ENCODE measurements at places on chromosomes 2 and 18.
A peak's percentile ranks its signal among the peaks of the same experiment; 100 is the strongest.

- H3K36me3 ChIP-seq = no peaks in the 10 kb centered on the region
- DNase-seq = no peak
- no peaks in the 10 kb centered on the region for H3K4me1 ChIP-seq
- H3K4me3 ChIP-seq = no peak overlapping the region
Measured at GRCh38 chr18:61530681-61531080, 197.5 kb downstream of the CDH20 start.

GRCh38 chr2:127572841-127573240 is 37.4 kb downstream of the MYO7B start:
- no peaks in the 10 kb centered on the region for H3K27me3 ChIP-seq
- peaks cover 25% of the 10 kb centered on the region for H3K4me1 ChIP-seq
- H3K36me3 ChIP-seq = no peaks in the 10 kb centered on the region
- DNase-seq = no peak
- no peak overlapping the region for H3K4me3 ChIP-seq

- no peak overlapping the region for H3K4me3 ChIP-seq
- DNase-seq = no peak
- no peaks in the 10 kb centered on the region for H3K27me3 ChIP-seq
- H3K36me3 ChIP-seq = no peaks in the 10 kb centered on the region
- H3K4me1 ChIP-seq = no peaks in the 10 kb centered on the region
- H3K27ac ChIP-seq = no peak overlapping the region
Measured at GRCh38 chr2:95357717-95358280, 44.7 kb upstream of the FAHD2A start.

DNA sequence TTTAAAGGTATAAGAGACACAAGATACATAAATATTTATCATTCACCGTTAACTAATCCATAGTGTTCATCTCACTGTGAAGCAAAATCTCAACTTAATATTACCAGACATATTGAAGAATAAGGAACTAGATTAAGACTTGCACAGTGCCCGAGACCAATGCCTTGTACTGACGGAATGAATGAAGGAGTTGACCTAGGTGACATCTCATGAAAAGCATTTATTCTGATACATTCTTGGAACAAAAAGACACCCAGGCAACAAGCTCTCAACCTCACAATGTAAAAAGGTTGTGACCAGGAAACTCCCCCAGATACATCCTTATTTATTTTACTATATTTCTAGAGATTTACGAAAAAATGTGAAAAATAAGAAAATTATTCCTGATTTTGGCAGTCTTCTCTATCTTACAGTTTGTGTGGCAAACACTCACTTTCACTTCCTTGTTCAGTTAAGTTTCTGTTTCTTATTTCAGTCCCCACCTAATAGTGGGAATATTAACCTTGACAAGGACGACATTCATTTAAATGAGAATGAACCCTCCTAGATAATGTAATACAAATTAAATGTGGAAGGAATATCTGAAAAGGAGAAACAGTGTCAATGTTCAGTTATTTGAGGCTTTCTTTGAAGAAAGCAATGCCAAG is 28.4 kb downstream of the M1AP start:
- no peaks in the 10 kb centered on the region for H3K36me3 ChIP-seq
- DNase-seq = no peak
- no peaks in the 10 kb centered on the region for H3K4me1 ChIP-seq
- H3K27ac ChIP-seq = no peak overlapping the region
- H3K4me3 ChIP-seq = no peak overlapping the region
- H3K27me3 ChIP-seq = no peaks in the 10 kb centered on the region

DNA sequence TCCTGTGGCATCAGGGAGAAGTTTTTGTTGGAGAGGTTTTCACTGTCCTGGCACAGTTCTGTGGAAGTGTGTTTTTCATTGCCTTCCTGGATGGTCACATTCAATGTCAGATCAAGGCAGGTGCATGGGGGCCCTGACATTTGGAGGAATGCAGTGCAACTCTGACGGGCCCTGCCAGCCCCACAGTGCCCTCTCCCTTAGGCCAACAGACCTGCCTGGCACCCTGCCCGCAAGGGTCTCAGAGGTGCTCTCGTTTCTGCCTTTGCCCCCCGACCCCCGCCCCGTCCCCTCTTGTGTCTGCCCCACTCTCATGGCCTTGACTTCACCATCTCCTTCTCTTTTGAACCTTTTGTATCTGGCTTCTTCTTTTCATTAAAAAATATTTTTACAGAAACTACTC is 257.2 kb upstream of the HDAC4 start:
- DNase-seq = no peak
- peaks cover 22% of the 10 kb centered on the region for H3K27me3 ChIP-seq
- no peaks in the 10 kb centered on the region for H3K4me1 ChIP-seq
- no peak overlapping the region for H3K27ac ChIP-seq

DNA sequence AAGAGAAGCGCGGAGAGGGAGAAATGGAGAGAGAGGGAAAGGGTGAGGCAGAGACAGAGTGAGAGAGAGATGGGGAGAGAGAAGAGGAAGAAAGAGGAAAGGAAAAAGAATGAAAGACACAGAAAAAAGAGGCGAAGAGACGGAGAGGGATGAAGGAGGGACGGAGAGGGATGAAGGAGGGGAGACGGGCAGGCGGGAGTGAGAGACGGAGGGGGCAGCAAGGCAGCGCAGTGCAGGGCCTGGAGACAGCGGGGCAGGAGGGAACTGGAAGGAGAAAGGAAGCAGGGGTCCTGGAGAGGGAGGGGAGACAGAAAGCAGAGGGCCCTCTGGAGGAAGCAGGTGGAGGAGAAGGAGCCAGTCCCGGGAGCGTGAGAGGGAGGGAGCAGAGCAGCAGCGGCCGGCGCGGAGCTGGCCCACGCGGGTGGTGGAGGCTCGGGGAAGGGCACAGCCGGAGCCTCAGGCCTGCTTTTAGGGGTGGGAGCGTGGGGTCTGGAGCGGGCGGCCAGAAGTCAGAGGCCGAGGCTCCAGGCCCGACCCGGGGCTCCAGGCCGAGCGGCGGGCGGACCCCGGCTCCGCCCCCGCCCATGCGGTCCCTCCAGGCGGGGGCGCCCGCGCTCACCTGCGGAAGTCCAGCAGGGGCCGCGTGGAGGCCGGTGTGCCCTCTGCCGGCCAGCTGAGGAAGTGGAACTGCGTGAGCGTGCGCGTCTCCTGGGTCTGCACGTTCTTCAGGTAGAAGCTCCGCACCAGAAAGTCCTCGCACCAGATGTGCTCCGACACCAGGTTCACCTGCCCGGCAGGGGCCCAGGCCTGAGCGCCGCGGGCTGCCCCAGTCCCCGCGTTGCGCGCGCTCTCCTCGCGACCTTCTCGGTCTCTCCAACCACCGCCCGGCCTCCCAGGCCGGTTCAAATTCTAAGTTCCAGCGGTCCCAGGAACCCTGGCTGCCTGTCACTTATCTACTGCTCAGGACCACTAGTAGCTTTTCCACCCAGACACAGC is 14.5 kb downstream of the PTPRN start:
- peak; percentile 87 for DNase-seq
- no peaks in the 10 kb centered on the region for H3K4me1 ChIP-seq
- no peaks in the 10 kb centered on the region for H3K36me3 ChIP-seq
- H3K4me3 ChIP-seq = peak overlapping the region; percentile 62

DNA sequence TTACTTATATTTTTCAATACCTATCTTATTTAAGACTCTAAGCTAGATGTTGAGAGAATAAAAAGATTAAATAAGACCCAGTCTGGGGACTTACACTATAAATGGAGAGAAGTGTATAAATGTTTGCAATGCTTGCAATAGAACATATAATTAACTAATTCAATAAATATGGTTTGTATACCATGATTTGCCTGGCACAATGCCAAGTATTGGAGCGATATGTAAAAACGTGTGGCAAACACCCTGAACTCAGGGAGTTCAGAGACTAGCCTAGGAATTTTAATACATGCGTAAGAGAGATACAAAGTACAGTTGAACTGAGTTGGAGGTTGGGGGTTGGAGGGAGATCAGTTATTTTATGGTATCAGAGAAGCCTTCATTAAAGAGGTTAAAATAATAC is 251.8 kb upstream of the DDX18 start:
- no peak for DNase-seq
- no peak overlapping the region for H3K4me3 ChIP-seq
- no peaks in the 10 kb centered on the region for H3K27me3 ChIP-seq

GRCh38 chr2:48845684-48846083 is 90.2 kb upstream of the LHCGR start:
- no peaks in the 10 kb centered on the region for H3K36me3 ChIP-seq
- H3K27me3 ChIP-seq = no peaks in the 10 kb centered on the region
- H3K4me1 ChIP-seq = no peaks in the 10 kb centered on the region
- no peak for DNase-seq

DNA sequence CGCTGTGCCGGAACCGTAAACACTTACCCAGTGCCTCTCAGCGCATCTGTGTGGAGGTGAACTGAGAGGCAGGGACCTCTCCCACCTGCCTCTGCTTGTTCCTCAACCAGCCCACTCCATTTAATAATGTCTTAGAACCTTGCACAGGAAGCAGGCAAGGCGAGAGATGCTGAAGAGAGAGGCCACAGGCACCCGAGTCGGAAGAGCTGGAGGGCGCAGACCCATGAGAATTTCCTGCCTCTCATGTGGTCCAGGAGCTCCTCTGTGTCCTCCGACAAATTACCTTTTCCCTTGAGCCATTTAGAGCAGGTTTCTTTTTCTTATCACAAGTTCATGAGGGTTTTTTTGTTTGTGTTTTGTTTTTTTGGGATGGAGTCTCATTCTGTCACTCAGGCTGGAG is 4.9 kb upstream of the RFX8 start:
- no peak for DNase-seq
- no peak overlapping the region for H3K27ac ChIP-seq

DNA sequence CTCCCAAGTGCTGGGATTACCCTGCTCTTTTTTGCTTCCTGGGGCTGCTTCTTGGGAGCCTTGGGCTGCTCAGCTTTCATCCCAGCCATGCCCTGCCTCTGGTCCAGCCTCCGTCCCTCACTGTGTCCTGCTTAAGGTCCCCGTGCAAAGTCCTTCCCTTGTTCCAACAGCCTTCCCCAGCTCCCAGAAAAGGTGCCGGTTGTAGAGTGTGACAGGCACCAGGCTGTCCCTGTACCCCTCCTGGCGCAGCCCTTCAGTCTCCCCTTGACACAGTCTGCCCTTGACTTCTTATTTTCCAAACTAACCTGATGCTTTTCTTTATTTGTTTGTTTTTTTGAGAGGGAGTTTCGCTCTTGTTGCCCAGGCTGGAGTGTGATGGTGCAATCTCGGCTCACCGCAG is 20.1 kb upstream of the ALPI start:
- H3K27ac ChIP-seq = no peak overlapping the region
- no peaks in the 10 kb centered on the region for H3K36me3 ChIP-seq
- no peaks in the 10 kb centered on the region for H3K27me3 ChIP-seq
- no peak overlapping the region for H3K4me3 ChIP-seq

DNA sequence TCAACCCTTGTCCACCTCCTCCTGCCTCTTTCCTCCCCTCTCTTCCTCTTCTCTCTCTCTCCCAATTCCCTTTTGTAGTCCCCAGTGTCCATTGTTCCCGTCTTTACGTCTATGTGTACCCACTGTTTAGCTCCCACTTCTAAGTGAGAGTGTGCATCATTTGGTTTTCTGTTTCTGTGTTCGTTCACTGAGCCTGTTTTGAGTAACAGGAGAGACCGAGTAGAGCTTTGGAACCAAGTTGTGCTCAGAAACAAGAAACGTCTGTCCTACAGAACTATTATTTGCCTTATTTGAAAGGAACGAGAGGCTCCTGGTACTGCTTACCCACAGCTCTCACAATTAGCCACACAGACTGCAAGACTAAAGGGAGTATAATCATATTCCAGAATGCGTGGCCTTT is 50.1 kb upstream of the MAPRE2 start:
- H3K4me1 ChIP-seq = peaks cover 34% of the 10 kb centered on the region
- DNase-seq = no peak
- H3K4me3 ChIP-seq = no peak overlapping the region
- no peaks in the 10 kb centered on the region for H3K27me3 ChIP-seq

GRCh38 chr18:26267357-26267930 is 41.2 kb downstream of the TAF4B start:
- no peaks in the 10 kb centered on the region for H3K4me1 ChIP-seq
- no peak overlapping the region for H3K27ac ChIP-seq
- H3K36me3 ChIP-seq = no peaks in the 10 kb centered on the region
- H3K4me3 ChIP-seq = no peak overlapping the region
- H3K27me3 ChIP-seq = no peaks in the 10 kb centered on the region
- DNase-seq = no peak

- H3K36me3 ChIP-seq = no peaks in the 10 kb centered on the region
- no peaks in the 10 kb centered on the region for H3K27me3 ChIP-seq
- DNase-seq = no peak
- no peak overlapping the region for H3K4me3 ChIP-seq
- no peak overlapping the region for H3K27ac ChIP-seq
Measured at GRCh38 chr2:121260370-121261154, 24.4 kb downstream of the TFCP2L1 start.

DNA sequence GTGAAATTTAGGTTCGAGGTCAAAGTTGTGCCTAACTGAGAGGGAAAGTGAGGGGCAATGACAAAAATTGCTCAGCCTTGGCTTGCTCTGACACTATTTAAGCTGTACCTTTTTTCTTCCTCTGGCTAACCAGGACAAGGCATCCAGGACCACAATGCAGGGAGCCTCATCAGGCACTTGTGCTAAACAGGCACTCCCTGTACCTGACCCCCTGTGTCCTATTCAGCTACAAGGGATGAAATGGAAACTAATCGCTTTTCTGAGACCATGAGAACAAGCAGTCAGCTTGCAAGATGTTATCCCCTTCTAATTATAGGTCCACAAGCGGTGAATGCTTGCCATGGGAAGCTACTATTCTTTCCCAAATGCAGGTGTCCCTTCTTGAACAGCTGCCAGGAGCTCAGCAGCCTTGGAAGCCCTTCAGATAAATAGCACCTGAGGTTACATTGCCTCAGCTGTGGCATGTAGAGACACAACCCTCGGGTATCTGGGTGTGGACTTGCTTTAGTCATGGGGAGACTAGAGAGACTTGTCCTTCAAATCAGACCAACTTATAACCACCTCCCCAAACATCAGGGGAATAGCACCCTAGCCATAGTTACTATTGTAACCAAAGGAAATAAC is 19.1 kb upstream of the ITGA6 start:
- no peaks in the 10 kb centered on the region for H3K27me3 ChIP-seq
- no peak overlapping the region for H3K4me3 ChIP-seq
- no peak for DNase-seq
- no peaks in the 10 kb centered on the region for H3K4me1 ChIP-seq
- no peak overlapping the region for H3K27ac ChIP-seq
- H3K36me3 ChIP-seq = no peaks in the 10 kb centered on the region

- peaks cover 8% of the 10 kb centered on the region for H3K27me3 ChIP-seq
- H3K4me3 ChIP-seq = no peak overlapping the region
- no peaks in the 10 kb centered on the region for H3K4me1 ChIP-seq
- H3K36me3 ChIP-seq = no peaks in the 10 kb centered on the region
- H3K27ac ChIP-seq = no peak overlapping the region
- DNase-seq = no peak
Measured at GRCh38 chr2:138814123-138814898, 34.1 kb upstream of the NXPH2 start.

- no peak for DNase-seq
- no peaks in the 10 kb centered on the region for H3K4me1 ChIP-seq
- H3K27me3 ChIP-seq = no peaks in the 10 kb centered on the region
- no peaks in the 10 kb centered on the region for H3K36me3 ChIP-seq
Measured at GRCh38 chr2:136281281-136282114, 163.5 kb upstream of the CXCR4 start.
